ENCODE measurements at places on chromosomes 3 and 15.

- DNase-seq = no peak
Measured at GRCh38 chr3:153130312-153130977, 31.6 kb upstream of the RAP2B start.

DNA sequence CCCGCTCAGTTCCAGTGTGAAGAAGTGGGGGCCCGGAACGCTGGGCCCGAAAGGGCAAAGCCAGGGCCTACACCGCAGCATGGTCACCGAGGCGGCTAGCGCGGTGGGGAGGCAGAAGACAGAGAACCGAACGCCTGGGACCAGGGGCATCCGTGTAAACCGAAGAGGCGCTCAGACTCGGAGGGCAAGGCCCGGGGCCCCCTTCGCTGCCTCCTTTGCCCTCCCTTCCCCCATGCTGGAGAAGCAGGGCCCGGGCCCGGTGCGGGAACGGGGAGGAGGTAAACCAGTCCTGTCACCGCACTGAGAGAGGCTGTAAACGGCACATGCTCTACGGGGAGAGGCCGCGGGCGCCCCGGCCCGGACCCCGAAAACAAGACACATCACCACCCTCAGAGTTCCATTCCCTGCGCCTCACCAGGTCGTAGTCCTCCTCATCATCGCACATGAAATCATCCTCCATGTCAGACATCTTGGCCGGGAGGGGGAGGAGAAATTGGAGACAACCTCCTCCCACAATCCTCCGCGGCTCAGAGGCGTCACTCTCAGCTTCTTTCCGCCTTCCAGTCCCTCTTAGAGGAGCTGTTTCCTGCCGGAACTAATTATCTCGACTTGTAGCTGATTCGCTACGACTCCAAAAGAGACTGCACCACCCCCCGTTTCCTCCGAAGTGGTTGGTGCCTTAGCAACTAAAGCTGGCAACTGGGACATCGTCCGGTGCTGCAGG is at the start of gene COPS2:
Gene COPS2 (minus strand): TSS at position 490 of the 724 bp plus-strand sequence. CDS start 21 bp downstream, at position 469.
- peak; percentile 99 for DNase-seq

DNA sequence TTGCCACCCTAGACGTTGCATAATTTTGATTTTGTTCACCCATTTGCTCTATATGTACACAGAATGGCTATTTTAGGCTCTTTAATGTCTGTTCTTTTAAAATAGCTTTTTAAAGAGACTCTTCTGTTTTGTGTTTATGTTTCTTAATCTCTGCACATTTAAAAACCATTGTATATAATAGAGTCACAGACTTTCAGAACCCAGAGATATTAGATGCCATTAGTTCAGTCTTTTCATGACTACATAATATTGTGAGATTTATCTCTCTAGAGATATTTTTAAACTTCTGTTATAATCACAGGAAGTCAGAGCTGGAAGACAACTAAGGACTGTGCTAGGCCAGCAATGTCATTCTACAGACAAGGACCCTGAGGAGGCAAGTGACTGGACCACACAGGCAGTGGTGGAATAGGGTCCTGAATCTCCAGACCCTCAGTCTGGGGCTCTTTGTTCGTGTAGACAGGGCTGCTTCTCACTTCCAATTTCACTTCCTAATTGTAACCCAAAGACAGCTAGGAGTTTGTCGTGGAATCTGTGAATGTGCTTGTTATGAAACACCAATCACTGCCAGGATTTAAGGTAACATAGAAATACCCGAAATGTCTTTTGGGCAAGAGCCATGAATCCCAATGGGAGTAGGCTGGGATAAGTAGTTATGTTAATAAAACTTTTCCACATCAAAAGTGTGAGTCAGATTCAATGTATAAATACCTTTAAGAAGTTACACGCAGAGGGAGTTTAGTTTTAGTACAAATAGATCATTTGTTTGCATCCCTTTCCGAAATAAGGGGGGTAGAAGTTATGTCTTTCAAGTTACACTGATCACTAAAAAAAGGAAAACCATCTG is 165.2 kb upstream of the ROPN1 start:
- DNase-seq = no peak

DNA sequence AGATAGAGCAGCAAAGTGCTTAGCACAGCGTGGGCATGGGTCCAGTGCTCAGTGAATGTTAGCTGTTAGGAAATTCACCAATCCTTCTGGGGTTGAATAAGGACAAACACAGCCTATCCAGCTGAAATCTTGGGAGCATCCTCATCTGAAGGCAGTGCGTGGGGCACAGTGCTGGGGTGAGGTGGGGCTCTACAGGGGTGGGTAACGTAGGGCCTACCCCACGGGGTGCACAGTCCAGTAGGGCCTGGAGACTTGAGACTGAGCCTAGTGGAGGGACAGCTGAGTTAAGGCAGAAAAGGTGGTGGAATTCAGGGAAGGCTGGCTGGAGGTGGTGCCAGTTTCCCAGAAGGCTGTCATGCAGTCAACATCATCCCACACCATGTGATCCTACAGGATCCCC is 73.0 kb downstream of the ISG20 start:
- DNase-seq = no peak

- no peak for DNase-seq
Measured at GRCh38 chr15:66593219-66593780, 27.5 kb upstream of the LCTL start.

- DNase-seq = peak; percentile 67
Measured at GRCh38 chr3:179526989-179527391, 35.7 kb upstream of the ACTL6A start.

GRCh38 chr15:99249270-99249841 is at the start of gene TTC23:
Gene TTC23 (minus strand): TSS chr15:99249581. CDS start chr15:99228712, 20,869 bp downstream.
- no peak for DNase-seq

DNA sequence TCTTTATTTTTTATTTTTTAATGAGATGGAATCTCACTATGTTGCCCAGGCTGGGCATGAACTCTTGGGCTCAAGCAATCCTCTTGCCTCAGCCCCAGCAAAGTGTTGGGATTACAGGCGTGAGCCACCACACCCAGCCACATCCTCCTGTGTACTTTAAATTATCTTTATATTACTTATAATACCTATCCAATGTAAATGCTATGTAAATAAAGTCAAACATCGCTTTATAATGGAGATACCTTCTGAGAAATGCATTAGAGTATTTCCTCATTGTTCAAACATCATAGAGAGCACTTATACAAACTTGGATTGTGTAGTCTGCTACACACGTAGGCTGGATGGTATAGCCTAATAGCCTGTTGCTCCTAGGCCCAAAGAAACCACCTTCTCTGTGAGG is 41.4 kb upstream of the MAGI1 start:
- DNase-seq = no peak
